ENCODE measurements at places on chromosomes 12 and 14. TPM values are rescaled to one million over a fixed set of nuclear protein-coding genes. Genes with fewer than 3 reads are reported as not detected.

FAM186B gene
- 0.72 TPM for total RNA-seq

MEG3 gene
- total RNA-seq, result 269 TPM

RILPL1 gene
- total RNA-seq, result 16.3 TPM

MAP3K9 gene
- total RNA-seq, result under 0.01 TPM

ANKRD33 gene
- not detected for total RNA-seq

PTGDR gene
- total RNA-seq, result 1.4 TPM

GDF3 gene
- not detected for total RNA-seq

GRCh38 chr12:131831635-131832041 lies 3.4 kb downstream of the MMP17 start:
- DNase-seq, result peak; percentile 93

- no peak for DNase-seq
Measured at GRCh38 chr12:31600252-31600651, 9.3 kb upstream of the DENND5B start.

- DNase-seq, result peak; percentile 65
Measured at GRCh38 chr12:51390891-51391282, 319 bp downstream of the GALNT6 start.

DNA sequence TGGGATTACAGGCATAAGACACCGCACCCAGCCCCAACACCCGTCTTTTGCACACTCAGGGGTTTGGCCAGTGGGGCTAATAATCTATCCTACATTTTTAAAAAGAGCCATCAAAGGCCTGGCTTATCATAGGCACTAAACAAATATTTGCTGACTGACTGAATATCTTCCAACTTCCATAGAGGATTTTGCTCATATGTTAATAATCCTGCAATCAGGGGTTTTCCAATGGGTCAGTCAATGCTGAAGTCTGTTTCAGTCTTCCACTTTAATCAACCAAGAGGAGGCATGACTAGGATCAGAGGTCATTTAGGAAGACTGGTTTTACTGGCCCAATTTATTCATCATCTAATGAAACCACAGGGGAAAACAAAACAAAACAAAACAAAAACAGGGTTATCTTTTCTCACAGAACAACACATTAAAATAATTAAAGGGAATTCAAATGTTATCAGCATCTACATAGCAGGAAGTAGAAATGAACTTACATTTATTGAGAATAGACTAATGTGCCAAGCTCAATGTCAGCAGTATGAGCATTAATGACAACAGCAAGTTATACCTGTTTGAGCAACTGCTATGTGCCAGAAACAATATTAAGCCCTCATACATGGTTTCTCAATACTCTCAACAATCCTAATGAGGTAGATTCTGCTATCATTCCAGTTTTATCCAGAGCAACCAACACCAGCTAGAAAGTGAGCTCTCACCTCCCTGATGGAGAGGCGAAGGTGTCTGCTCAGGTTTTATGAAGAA lies 372.2 kb downstream of the EGLN3 start:
- DNase-seq, result no peak

DNA sequence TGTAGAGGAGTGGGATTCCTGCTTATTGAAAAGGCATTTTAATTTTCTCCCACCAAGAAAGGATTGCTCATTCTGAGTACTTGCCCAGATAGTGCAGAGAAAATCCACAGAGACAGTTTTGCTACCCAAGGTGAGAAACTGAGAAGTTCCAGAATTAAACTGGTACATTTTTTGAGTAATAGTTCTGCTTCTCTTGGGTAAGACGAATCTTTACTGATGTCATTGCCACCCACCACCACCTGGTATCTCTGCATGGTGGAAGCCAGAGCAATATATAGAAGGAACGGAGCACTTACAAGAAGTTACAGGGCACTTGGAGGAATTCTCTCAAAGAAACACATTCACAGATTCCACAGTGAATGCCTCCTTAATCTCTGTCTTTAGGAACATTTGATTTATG lies 20.7 kb upstream of the FRMD6 start:
- no peak for DNase-seq

GRCh38 chr14:25570483-25570882 lies 520.5 kb upstream of the STXBP6 start:
- no peak for DNase-seq

DNA sequence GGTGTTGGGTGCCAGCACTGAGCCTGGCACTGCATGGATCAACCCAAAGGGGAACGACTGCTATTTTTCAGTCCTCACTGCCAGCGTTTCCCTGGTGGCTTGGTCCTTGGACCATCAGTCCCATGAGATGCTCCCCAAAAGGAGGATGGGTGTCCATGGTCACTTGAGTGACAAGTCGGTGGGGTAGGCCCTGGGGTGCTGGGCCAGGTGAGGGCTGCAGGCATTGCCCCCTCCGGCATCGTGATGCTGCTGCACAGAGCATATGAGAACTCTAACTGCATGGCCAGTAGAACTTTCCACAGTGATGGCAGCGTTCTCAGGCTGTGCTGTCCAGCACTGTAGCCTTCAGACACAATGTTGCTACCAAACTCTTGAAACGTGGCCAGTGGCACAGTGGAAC lies 16.2 kb downstream of the SETD1B start:
- peak; percentile 67 for DNase-seq

GRCh38 chr14:101797856-101798255 lies 36.3 kb downstream of the PPP2R5C start:
- no peak for DNase-seq

- no peak for DNase-seq
Measured at GRCh38 chr12:22536346-22536945, 7.9 kb downstream of the C2CD5 start.

DNA sequence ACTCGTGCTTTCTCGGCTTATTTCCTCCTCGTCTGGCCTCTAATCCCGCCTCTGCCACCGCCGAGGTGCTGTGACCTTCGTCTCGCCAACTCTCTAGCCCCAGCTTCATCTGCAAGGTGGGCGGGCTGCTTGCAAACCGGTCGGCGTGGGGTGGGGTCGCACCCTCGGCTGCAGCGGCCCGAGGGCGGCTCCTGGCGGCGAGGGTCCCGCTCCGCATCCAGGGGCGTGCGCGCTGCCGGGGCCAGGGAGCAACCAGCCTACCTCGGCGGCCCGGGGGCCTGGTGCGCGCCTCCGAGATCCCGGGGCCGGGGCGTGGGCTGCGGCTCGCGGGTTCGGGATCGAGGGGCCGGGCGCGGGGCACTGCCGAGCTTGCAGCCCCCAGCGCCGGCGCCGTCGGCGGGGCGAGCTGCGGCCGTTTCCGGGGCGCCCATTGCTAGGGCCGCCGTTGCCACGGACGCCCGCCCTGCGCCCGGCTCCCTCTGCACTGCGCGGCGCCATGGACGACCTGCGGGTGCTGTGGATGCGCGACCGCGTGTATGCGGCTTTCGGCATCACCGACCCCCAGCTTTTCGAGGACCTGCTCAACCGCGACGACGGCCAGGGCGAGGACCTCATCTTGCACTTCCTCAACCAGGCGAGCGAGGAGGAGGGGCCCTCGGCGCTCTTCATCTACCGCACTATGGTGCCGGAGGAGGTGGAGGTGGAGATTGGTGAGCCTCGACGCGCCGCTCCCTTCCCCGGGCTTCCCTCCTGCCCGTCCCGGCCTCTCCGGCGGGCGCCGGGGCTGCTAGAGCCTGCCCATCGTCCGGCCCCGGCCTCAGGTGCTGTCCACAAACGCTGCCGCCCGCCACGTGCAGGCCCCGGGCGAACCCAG lies at the start of gene DNAH10:
Gene DNAH10, plus strand, starts transcription at position 461 of the 874 bp plus-strand sequence. Its CDS starts 36 bp downstream, at position 497.
- peak; percentile 89 for DNase-seq

DNA sequence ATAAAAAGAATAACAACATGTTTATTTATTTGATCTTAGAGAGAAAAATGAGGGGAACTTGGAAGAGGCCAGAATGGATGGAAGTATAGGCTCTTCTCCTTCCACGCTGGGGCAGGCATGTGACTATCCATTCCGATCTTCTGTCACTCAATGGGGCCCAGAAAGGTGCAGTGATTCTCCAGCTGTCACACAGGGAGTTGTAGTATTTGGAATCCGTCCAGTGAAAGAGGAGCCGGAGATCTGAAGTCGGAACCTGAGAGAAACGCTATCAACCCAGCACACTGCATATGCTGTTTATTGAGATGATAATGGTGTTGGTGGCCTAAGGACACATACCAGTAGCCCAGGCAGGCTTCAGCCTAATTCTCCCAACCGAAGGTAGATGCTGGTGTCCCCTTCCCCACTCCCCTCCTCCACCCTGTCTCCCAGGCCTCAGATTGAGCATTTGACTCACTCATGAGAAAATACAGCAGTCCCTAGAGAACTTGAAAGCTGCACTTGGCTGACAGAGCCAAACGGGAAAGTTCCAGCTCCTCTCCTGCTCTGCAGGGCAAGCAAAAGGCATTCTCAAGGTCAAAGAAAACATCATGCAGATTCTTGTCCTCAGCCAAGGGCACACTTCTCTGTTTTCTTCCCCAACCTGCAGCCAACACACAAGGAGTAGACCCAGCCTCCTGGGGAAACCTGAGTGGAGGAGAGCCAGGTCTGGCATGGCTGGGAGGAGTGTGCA lies 100.4 kb downstream of the IRF2BPL start:
- DNase-seq, result peak; percentile 89

GRCh38 chr12:33876618-33877017 lies 145.7 kb upstream of the ALG10 start:
- no peak for DNase-seq

DNA sequence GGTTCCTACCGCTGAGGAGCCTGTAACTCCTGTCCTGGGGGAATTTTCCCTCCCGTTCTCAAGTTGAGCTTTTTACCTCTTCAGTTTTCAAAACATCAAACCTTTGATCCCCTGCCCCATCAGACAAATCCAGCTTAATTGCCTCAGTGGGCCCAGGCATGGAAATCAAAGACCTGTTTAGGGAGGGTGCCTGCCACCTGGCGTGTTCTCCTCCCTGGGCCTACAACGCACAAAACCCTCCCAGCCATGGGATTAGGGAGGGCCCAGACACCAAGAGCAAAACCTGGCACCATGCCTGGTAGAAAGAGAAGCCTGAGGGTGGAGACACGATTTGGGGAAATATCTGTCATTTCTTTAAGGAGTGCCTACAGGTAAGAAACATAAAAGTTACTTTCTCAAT lies 672.9 kb downstream of the BCL11B start:
- no peak for DNase-seq

- DNase-seq, result no peak
Measured at GRCh38 chr14:69328765-69329164, 68.8 kb downstream of the GALNT16 start.

DNA sequence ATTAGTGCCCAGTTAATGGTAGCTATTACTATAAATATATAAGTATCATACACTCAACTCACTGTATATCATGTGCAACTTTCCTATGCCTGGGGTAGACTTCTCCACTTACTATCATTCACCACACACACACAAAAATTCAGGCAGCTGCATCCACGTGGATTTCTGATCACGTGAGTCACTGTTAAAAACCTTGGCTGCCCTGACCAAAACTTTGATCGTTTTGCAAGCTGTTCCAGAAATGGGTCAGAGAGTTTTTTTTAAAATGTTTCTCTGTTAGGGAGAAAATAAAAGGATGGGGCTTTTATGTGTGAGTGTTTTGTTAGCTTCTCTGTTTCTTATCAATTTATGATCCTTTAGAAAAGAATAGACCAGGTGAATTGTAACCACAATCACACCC lies 198.2 kb upstream of the CNOT2 start:
- peak; percentile 34 for DNase-seq

GRCh38 chr14:100813291-100813690 lies 12.6 kb upstream of the MEG3 start:
- DNase-seq, result peak; percentile 15

GRCh38 chr12:70840656-70841350 lies 79.7 kb downstream of the PTPRR start:
- no peak for DNase-seq

GRCh38 chr14:98444077-98444476 lies 827.9 kb downstream of the BCL11B start:
- DNase-seq, result no peak

- DNase-seq, result no peak
Measured at GRCh38 chr12:4819654-4820053, 90.1 kb upstream of the KCNA1 start.

DNA sequence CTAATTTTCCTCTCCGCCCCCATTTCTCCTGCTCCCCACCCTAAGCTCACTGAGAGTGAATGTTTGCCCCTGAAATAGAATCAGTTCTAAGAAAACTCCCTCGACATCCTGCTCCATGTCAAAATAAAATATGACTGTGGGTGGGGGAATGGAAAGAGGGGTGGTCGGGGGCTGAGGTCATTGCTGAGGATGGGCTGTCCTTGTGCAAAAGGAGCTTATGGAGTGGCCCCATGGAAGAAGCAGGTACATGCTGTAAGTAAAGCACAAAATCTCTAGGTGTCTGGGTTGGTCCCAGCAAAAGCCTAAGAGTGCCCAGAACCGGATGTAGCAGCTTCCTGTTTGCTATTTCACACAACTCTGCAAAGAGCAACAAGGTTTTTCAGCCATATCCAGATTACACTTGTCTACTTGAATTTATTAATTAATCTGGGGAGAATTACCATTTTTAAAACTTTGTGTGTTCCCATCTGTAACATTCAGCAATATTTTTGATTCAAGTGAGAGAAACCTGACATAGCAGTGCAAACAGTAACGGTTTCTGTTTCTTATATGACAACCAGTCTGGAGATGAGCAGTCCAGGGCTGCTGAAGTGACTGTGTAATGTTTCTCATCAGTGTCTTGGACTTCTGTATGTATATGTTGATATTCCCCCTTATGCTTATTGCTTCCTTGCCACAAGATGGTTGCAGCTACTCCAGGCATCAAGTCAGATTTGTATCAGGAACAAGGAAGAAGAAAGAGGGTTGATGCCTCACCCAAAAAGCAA lies 40.4 kb upstream of the GZMB start:
- no peak for DNase-seq

GRCh38 chr14:51087031-51087441 lies 7.9 kb downstream of the TRIM9 start:
- no peak for DNase-seq

DNA sequence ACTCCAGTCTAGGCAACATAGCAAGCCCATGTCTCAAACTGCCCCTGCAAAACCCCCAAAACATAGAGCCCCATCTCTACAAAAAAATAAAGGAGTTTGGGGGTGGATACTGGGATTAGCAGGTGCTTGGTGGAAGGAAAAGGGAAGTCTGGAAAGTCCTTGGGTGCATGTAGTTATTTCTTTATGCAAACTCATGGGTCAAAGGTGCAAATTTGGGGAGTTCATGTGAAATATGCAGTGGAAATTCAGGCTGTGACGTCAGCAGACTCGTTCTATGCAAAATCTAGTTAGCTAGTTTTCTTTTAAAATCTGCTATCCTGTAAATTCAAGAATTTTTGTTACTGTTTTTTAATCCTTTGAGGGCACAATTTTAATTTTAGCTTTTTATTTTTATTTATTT lies 51.3 kb downstream of the GNS start:
- no peak for DNase-seq

GRCh38 chr12:15966426-15966825 lies 55.3 kb downstream of the DERA start:
- DNase-seq, result no peak

- no peak for DNase-seq
Measured at GRCh38 chr12:7151532-7151931, 21.4 kb downstream of the CLSTN3 start.
